Daoy (cell line): ENCODE measurements at places on chromosomes 5 and 9. TPM values are rescaled to one million over a fixed set of nuclear protein-coding genes. Genes with fewer than 3 reads are reported as not detected.

The AOPEP gene
- total RNA-seq: 37.8 and 89.7 TPM in 2 replicates

The NOTCH1 gene
- total RNA-seq: 4.4 and 8.7 TPM in 2 replicates

The CA9 gene
- 0.42 TPM in 1 of 2 replicates, not detected in the other for total RNA-seq

The SAXO1 gene
- total RNA-seq: not detected in 2 replicates

The BAAT gene
- total RNA-seq: 0.29 TPM in 1 of 2 replicates, not detected in the other

The GMCL2 gene
- not detected in 2 replicates for total RNA-seq

The TMEM174 gene
- not detected in 2 replicates for total RNA-seq

The CTXN3 gene
- total RNA-seq: not detected in 2 replicates
